ENCODE measurements at places on chromosomes 7 and 10.

DNA sequence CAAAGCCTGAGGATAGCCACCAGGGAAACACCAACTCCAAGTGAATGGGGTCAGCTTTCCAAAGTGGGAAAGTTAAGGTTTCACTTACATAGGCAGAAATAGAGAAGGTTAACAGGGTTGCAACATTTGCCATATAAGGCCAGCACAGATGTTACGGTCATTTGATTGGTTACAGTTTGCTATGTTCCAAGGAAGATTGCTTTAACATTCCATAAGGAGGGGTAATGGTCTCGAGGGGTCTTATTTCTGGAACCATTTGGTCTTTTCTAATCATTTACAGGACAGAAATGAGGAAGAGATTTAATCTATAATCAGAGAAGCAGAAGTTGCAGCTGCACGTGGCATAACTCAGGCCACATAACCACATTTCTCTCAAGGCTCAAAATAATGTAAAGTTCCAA is 679.4 kb upstream of the C7orf33 start:
- no peak for DNase-seq

DNA sequence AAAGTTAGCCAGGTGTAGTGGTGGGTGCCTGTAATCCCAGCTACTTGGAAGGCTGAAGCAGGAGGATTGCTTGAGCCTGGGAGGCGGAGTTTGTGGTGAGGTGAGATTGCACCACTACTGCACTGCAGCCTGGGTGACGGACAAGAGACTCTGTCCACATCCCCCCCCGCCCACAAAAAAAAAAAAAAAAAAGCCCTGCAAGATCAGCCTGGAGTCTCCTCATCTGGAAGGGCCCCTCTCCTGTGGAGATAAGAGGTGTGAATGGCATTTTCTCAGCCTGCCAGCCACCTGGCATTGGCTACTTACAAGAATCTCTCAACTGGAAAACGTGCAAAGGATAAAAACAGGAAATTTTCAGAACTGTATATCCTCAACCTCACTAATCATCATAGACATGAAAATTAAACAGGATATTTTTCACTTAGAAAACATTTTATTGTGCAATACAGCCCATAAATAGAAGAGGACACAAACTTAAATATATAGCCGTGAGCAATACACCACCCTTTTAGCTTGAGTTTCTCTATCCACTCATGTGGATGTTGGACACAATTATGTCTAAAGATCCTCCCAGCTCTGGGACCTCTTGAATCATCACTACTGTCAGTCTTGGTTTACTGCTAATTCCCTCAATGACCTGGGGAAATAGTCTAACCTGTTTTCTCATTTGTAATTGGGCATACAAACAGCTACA is 11.3 kb upstream of the TSPAN15 start:
- no peak for DNase-seq

GRCh38 chr10:108496106-108496505 is 1331.6 kb upstream of the SORCS1 start:
- DNase-seq: no peak

DNA sequence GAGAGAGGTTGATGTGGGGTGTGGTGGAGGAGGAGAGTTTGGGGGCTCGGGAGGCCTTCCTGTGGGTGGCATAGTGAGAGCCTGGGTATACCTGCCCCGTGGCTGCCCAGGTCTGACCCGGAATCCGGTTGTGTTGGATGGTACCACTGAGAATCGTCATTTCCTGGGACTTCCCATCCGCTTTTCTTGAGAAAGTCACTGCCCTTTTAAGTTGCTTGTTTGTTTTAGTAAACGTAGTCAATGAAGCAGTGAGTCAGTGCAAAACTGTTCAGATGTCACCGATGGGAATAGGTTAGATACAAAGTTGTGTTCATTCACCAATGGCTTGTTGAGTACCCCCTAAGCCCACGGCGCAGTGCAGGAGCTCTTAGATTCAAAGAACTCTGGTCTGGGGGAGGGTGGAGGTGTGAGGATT is 285.8 kb downstream of the CAMK1D start:
- peak; percentile 6 for DNase-seq

DNA sequence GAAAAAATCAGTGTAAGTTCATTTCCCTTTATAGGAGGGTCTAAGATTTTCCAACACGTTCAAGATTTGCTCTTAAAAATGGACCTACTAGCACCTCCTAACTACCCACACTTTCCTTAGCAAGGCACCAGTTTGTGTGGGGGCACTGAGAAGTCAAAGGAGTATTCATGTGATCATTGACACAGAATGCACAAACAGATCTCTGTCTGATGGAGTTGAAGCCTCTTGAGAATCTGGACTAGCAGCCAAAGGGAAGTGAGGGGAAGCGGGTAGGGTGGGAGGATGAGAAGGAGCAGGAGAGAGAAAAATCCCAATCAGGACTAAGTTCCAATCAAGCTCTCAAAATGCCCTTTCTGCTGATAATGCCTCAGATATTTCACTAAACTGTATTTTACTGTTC is 4.1 kb downstream of the MMS19 start:
- DNase-seq: no peak

- DNase-seq: no peak
Observed at GRCh38 chr7:25828468-25828867, 323.5 kb upstream of the NFE2L3 start.
